ENCODE measurements at places on chromosomes 2 and 18.

GRCh38 chr18:60146220-60146960, 226.2 kb downstream of the MC4R start:
- DNase-seq, result no peak

DNA sequence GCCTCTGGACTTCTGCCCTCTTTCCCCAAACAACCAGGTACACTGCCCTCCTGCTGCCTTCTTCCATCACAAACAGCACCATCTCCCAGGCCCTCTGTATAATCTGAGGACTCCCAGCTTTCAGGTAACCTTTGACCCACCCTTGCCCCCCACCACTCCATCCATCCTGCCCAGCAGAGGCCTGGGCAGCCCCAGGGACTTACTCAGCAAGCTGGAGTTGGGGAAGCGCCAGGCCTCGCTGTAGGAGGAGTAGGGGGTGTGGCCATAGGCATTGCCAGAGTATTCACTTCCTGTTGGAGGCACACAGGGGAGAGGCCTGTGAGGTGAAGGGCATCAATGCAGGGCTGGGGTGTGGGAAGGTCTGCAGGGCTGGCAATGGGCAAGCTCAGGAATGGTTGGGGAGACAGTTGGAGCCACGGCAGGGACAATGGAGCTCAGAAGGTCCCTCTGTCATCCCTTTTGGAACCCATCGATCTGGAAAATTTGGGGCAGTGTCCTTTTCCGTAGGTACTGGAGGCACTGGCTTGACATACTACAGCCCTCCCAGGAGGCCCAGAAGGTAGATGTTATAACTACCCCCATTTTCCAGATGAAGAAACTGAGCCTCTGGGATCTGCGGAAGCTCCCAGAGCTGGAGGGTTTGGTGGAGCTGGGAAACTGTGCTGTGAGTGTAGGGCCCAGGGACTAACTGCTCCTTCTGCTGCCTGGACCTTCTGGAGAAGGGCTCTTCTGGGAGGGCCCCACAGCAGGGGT, 46.3 kb downstream of the PSD4 start:
- no peak for DNase-seq

DNA sequence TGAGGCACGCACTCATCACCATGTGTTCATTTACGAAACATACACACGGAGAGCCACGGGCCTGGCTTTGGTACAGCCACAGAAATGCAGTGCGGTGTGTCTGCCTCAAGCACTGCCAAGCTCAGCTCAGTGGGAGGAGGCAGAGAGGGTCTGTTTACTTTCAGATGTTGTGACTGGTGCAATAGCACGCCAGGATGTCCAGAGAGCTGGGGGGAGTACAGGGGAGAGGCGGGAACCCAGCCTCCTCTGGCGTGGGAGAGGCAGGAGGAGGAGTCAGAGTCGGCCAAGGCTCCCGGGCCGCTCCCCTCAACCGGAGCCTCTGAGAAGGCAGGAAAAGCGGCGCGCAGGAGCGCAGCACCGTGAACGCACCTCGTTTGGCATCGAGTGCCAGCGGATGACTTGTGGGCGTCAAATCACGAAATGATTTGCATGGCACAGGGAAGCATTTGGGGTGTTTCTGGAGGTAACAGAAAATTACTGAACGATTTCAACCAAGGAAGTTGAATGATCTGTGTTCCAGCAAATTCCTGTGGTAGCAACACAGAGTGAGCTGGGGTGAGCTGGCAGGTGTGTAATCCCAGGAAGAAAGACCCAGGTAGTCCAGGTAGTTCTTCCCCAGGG, 143.0 kb downstream of the ZNF516 start:
- no peak for DNase-seq

- DNase-seq, result no peak
Observed at GRCh38 chr2:157267476-157267875, 10.0 kb downstream of the GALNT5 start.

- DNase-seq, result no peak
Observed at GRCh38 chr2:53829273-53829979, 30.3 kb downstream of the GPR75 start.

- no peak for DNase-seq
Observed at GRCh38 chr2:45675263-45675812, 23.9 kb downstream of the PRKCE start.

DNA sequence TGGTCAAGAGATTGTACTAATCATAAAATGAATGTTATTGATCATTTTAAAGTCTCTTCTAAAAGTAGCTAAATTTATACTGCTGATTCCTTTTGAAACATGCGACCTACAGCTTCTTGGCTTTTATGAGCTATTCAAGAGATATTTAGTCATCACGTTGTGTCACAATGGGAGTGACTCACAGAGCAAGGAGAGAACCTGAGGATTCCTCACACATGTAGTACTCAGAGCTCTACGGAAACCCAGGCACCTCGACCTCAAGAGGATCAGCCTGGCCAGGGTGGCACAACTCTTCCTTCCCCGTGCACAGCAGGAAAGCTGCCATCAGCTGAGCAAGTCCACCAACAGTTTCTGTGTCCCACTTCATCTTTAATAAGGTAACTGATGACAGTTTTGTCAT, at the start of gene DHRS9:
DHRS9 (plus strand) TSS at position 223 of the 400 bp plus-strand sequence. CDS start 12,019 bp downstream, outside the sequence.
- no peak for DNase-seq

DNA sequence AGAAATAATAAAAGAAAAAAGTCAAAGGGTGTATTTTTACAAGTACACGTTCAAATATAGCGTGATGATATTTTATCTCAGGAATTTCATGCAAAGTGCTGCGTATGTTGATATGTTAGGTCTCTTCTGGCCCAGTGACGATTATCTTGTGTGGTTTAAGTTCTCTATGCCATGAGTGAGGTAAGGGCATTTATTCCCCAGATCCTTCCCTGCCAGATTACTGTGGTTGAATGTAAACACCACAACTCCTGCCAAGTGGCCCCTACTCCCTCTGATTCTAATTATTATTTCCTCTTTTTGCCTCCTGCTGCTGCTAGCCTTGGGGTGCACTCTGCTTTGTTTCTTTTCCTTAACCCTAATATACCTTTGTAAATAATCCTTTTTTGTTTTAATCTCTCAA, 12.2 kb downstream of the SCN2A start:
- DNase-seq, result no peak

- no peak for DNase-seq
Observed at GRCh38 chr18:69785466-69785865, 162.2 kb downstream of the CD226 start.

- DNase-seq, result no peak
Observed at GRCh38 chr2:219775506-219775905, 148.1 kb downstream of the SLC4A3 start.

DNA sequence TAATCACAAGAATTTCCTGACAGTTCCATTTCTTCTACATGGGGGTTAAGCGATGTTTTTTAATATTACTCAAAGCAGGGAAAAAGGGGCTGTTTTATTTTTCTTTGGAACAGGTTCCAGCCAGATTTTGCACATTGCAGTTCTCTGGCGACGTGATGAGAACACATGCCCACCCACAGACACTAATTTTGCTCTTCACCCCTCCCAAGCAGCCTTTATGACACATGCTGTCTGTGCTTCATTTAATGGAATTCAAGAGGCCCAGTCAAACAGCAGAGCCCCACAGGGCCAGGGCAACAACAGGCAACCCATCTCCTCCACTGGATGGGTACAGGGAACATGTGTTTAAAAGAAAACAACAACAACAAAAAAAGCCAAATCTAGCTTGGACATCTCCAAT, 70.8 kb downstream of the SPRED2 start:
- DNase-seq, result no peak

GRCh38 chr2:203751685-203752271, 45.3 kb downstream of the CD28 start:
- no peak for DNase-seq

DNA sequence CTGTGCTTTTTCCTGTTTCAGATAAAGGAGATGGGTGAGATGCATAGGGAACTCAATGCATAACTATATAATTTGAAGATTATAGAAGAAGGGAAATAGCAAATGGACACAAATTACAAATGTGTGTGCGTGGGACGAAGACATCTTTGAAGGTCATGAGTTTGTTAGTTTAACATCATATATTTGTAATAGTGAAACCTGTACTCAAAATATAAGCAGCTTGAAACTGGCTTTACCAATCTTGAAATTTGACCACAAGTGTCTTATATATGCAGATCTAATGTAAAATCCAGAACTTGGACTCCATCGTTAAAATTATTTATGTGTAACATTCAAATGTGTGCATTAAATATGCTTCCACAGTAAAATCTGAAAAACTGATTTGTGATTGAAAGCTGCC, 16.4 kb upstream of the MSH2 start:
- DNase-seq, result no peak

DNA sequence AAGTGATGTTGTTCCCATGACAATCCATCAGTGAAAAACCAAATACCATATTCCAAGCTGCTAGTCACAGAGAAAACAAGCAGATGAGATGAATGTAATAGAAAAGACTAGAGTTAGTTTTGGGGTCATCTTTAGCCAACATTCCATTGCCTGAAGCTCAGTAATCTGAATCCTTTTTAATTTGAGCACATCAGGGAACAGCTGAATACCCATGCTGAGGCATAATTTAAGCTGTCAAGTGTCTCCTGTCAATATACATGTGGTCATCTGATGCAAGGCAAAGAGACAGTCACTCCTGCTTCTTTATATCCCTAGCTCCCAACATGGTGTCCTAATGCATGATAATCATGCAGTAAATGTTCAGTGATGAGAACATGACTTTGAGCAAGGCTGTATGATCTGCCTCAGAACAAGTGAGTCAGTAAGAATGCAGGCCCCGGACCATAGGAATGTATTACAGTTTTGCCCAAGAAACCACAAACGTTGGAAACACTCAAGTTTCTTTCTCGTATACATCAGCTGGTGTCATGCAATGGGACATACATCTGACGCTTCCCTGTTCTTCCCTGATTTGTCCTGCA, 48.0 kb downstream of the CDK15 start:
- DNase-seq, result no peak

DNA sequence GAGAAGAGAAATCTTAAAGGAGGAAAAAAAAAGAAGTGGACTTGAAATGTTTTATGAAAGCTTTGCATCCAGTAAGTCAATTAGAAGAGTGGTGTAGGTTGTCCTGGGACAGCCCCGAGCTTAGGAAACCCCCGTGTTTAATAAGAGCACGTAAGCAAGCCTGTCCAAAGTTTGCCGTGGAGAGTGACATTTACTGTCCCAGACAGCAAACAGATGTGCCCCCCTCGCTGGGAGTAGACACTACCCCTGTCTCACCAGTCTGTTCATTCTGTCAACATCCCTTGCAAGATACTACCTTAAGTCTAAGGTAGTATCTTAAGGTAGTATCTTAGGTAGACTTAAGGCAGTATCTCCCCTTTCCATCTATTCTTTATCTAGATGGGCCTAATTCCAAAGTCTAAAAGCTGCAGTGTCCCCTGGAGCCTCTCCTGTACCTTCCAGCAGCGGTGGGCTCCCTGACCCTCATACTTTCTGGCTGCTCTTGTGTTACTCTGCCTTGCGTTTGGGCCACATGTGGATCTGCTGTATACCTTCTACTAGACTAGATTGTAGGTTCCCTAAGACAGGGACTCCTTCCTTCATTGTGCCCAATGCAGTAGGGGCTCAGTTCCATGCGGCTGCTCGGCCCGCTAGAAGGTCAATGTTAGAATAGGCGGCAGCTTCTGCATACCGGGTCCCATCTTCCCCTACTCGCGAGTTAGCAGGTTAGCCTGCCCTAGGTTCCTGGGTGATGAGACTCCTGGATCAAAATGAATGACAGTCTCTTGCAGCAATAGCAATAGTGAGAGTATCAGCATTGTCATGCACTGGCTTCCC, 244.1 kb downstream of the GBX2 start:
- DNase-seq, result no peak

DNA sequence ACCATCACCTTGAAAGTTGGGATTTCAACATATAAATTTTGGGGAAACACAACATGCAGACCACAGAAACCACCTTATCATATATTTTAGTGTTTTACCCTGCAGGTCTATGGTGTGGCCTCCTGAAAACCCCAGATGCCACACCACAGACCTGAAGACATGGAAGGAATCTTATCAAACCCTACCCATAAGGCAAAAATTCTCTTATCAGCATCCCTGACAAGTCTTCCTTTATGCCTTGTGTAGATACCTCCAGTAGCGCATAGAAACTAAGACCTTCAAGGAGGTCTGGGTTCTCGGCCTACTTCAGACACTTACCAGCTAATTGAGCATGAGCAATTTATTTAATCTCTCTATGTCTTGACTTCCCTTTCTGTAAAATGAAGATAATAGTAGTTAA, 59.1 kb upstream of the SLC14A2 start:
- DNase-seq, result no peak

- DNase-seq, result no peak
Observed at GRCh38 chr2:16526193-16526592, 139.4 kb downstream of the CYRIA start.

- DNase-seq, result no peak
Observed at GRCh38 chr2:85907671-85908157, 18.9 kb upstream of the ST3GAL5 start.

DNA sequence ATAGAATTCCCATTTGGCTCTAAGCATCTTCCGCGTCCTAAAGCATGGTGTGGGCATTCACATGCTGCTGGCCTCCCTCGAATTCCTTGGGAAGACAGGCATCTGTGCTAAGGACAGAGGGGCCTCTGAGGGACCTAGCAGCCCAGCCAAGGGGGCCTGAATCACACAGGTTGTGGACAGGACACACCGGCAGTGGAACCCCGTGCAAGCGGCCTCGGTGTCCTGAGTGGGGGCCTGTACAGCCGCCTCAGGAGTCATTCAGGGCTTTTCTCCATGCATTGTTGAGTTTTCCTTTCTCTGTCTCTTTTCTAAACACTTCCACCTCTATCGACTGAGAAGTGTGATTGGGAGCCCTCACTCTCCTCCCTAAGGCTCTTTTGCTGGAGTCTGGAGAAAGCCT, 44.3 kb upstream of the SMIM21 start:
- no peak for DNase-seq

DNA sequence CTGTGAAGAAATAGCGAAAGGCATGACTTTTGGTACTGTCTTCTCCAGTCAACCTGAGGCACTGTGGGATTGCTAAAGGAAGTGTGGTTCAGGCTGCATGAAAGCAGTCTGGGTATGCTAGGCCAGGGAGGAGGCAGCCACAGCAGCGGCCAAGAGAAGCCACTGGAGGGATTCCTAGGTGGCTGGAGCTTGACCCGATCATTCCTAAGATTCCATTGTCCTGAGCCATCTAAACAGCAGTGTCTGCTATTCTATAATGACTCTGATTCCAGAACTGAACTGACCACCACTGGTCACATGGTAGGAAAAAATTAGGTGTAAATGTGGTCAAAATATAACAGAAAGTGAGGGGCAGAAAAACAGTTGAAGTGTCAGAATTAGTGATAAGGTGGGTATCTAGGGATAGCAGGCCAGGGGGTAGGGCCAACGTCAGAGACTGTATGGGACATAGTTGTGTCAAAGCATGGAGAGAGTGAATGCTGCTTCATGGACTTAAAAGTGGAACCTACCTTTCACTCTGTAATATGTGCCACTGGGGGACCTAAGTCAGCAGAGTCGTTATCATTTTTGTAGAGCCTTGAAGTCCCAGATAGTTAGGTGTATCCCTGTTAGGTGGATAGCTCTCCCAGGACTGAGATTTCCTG, 204.6 kb downstream of the CTNNA2 start:
- DNase-seq, result no peak

DNA sequence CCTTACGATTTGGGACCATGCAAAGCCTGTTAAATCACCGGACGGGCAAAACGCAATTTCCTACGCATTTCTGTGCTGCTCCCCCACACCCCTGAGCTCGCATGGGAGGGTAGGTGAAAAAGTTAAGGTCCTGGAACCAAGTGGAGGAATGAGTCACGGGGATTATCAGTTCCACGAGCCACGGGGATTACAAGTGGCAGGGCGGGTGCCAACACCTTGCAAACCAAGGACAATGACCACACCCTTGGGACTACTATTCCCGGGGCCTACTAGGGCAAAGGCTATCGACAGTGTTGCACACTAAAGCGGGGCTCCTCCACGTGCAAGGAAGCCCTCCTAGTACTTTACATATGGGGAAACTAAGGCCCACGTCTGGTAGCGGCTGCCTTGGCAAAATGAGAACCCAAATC, 447 bp downstream of the RETSAT start:
- DNase-seq, result no peak

Data from stimulated activated CD4-positive, alpha-beta T cell treated with anti-CD3 and anti-CD28 coated beads, TNF-alpha, amount 100 ng/mL, for 1 hour (primary cell).